ENCODE measurements at places on chromosomes 4 and X.

- DNase-seq: no peak
Observed at GRCh38 chr4:21077967-21078366, 377.7 kb downstream of the PACRGL start.

DNA sequence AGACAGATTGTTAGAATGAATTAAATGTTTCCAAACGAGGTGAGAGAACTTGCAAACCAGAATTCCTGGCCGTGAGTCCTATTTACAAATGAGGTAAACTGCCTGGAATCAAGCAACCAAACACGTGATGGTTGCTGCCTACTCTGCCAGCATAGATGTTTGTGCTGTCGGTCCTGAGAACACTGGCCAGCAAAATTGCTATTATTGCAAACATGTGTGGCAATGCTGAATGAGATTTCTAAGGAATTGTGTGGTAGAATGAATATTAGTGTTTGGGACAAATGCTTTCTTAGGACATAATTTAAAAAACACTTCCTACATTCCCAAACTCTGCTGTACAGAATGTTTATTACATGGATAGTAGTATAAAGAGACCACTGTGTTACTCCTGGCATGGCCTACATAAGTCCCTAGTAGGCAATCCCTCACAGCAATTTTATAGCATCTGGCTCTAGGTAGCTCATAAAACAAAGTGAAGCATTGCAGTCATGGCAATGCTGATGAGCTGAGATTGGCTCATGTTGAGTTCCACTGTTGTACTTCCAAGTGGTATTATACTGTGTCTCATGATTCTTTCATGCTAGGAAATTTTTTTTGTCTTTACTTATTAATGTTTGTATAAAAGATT is 605.2 kb upstream of the EPHA5 start:
- DNase-seq: no peak

DNA sequence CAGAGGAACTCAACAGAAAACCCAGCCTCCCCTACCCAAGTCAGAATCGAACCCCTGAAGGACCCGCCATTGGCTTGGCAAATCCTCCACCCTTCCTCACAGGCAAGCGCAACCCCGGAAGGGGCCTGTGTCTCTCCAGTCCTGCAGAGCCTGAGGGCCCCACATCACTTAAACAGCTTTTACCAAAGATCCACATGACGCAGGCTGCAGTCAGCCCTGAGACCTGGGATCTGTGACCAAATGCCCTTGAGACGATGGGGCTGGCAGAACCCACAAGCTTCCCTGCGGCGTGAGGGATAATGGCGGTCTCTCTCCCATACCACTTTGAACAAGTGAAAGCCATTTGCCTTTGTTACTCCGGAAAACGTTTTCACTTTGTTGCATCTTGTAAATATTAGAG is 54.9 kb downstream of the ACOX3 start:
- no peak for DNase-seq

- no peak for DNase-seq
Observed at GRCh38 chr4:82798168-82799005, at the start of gene SCD5. Gene SCD5, minus strand, starts transcription at chr4:82798796. Its CDS starts 259 bp downstream, at chr4:82798537.

DNA sequence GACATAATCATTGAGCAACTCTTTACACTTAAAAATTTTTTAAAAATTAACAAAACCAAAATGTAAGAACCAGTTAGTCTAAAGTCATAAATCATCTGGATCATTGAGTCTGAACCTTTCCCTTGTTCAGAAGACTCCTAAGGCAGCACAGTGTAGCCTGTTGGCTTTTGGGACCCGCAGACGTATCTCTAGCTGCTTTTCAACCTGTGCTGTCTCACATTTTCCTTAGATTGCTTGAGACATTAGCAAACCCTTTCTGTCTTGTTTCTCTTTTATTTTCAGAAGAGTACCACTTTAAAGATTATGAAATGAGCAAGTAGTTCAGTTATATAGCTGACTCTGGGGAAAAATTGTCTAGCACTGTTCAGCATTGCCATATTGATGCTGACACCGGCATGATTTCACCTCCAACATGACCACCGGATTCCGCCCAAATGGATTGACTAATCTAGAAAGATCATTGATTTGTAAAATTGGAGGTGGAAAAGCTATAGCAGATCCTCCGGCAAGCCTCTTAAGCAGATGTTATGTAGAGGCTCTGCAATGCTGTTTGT is 8.9 kb downstream of the TCEANC start:
- no peak for DNase-seq

GRCh38 chrX:25009407-25009806 is 6.4 kb downstream of the ARX start:
- DNase-seq: no peak

GRCh38 chrX:123959281-123960063 is 2.0 kb upstream of the STAG2 start:
- DNase-seq: no peak

GRCh38 chrX:100687546-100687945 is 43.5 kb downstream of the SRPX2 start:
- DNase-seq: no peak

- DNase-seq: peak; percentile 82
Observed at GRCh38 chrX:138925330-138925729, 213.8 kb upstream of the FGF13 start.

- no peak for DNase-seq
Observed at GRCh38 chr4:6346373-6347110, 76.9 kb downstream of the WFS1 start.

DNA sequence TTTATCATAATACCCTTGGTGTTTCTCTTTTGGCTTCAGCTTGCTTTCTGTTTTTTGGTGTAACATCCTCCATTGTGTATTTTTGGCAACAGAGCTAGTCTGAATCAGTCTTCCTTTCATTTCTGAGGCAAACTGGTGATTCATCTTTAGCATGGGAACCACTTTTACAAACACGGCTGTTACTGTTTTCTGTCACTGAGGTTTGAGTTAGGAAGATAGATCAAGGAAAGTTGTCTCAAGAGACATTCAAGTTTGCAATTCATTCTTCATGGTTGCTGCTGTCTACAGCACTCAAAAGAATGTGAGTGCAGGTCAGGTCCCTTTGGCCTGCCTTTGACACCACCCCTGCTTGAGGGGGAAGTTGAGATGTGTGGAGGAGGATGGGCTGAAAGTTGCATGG is 36.3 kb downstream of the IL21 start:
- DNase-seq: peak; percentile 84

- no peak for DNase-seq
Observed at GRCh38 chrX:134000260-134001245, 15.2 kb upstream of the GPC3 start.

GRCh38 chr4:52231526-52231925 is 180.4 kb downstream of the SPATA18 start:
- DNase-seq: no peak

DNA sequence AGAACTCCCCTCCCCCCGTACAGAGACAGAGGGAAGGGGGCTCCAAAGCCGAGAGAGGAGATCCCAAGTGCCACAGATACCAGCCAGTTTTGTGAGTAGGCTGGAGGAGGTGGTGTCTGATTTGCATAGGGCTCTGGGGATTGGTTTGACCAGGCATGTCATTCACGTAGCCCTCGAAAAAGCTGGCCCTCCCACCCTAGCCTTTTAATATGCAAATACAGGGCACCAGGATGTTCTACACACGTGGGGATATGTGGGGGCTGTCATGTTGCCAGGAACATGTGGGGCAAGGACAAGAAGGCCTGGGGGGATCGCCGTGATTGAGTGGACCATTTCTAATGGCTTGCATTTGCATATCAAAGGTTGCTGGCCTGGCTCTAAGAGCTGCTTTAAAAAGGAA is 272.9 kb downstream of the PPP1R2C start:
- no peak for DNase-seq

DNA sequence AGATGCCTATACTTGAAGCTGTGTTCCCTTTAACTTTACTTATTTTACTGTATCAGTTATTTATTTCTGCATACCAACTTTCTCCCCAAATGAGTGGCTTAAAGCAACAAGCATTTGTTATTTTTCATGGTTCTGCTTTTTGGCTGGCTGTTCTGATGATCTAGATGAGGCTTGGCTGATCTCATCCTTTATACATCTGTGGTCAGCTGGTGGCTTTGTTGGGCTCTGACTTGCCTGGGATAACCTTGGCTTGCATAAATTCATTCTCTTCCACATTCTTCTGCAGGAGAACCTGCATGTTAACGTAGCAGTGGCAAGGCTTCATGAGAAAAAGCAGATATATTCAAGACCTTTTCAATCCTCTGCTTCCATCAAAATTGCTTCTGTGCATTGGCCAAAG is 1317.6 kb downstream of the ADGRL3 start:
- no peak for DNase-seq

- DNase-seq: no peak
Observed at GRCh38 chr4:1111259-1111809, 2.0 kb downstream of the RNF212 start.

- no peak for DNase-seq
Observed at GRCh38 chr4:121535351-121535750, 154.5 kb upstream of the QRFPR start.

DNA sequence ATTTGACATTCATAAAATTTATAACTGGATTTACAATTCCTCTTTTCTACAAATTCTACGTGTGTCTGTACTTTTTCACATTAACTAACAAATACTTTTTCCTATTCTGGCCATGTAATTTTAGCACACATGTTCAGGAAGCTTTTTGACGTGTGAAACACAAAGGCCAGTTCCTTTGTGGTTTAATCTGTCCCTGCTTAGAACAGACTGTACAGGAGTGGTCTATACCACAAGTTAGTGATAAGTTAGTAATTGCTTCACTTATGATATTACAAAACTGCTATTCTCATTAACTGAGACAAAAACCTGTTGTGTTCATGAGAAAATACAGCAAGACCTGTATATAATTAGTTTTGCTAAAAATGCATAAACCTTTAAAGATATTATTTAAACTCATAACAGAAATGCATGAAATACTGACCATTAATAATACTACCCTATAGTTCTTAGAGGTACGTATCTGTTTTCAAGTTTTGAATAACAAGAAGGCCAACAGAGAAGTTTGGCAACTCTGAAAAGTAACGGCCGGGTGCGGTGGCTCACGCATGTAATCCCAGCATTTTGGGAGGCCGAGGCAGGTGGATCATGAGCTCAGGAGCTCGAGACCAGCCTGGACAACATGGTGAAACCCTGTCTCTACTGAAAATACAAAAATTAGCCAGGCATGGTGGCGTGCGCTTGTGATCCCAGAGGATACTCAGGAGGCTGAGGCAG is 13.7 kb upstream of the AREG start:
- no peak for DNase-seq

DNA sequence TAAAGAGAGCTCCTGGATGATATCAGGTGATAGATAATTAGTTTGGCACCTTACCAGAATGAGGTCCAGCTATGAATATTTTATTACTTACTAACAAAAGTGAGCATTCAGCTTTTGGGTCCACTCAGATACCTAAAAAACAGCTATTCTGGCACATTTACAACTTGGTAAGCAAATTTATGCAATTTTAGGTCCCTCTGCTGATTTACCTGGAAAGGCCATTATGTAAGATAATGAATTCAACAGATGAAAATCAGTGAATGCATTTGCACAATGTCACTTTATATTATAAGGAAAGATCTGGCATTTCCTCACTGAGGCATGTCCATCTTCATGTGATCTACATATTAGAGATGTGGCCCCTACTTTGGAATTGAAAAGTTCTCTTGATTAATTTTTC is 517.0 kb downstream of the SPRY1 start:
- no peak for DNase-seq

DNA sequence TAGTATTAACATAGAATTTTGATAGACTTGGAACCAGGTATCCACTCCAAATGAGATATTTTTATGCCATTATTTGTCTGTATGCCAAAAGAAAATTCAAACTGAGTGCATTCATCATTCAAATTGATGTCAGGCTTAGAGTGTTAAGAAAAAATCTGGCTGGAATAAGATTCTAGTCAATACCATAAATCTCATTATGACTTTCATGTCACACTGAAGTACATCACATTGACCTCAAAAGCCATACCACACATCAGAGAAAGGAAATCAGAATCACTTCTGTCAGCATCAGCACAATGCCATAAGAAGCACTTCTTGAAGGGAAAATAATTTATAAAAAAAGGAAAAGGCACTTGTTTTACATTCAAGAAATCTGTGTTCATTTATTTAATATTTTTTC is 119.0 kb upstream of the BMP3 start:
- DNase-seq: no peak

DNA sequence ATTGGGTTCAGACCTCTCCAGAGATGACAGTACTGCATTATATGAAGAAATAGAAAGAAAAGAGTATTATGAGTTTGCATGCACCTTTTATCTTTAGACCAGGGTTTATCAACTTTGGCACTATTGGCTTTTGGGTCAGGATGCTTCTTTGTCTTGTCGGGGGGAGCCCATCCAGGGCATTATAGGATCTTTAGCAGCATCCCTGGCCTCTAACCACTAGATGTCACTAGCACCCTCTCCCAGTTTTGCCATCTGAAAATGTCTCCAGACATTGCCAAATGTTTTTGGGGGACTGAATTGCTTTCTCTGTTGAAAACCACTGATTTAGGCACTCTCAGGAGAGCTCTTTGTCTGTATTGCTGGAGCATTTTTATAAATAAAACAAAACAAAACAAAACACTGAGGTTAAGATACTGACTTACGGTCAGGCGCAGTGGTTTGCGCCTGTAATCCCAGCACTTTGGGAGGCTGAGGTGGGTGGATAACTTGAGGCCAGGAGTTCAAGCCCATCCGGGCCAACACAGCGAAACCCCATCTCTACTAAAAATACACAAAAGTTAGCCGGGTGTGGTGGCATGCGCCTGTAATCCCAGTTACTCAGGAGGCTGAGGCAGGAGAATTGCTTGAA is 23.6 kb downstream of the CA5B start:
- DNase-seq: no peak

DNA sequence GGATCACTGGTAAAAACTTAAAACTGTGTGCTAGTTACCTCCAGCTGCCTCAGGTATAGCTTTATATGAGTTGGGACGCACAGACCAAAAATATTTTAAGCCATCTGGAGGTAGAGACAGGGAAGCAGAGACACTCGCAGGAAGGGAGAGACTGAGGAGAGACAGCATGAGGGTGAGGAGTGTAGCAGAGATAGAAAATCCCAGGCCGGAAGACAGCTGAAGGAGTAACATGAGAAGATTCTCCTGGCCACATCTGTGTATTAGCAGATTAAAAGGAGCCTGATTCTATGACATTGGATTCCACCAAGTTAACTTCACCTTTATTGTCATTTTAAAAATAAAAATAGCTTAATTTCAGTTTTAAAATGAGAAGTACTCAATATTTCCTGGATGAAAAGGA is 84.3 kb downstream of the PDLIM5 start:
- DNase-seq: no peak

DNA sequence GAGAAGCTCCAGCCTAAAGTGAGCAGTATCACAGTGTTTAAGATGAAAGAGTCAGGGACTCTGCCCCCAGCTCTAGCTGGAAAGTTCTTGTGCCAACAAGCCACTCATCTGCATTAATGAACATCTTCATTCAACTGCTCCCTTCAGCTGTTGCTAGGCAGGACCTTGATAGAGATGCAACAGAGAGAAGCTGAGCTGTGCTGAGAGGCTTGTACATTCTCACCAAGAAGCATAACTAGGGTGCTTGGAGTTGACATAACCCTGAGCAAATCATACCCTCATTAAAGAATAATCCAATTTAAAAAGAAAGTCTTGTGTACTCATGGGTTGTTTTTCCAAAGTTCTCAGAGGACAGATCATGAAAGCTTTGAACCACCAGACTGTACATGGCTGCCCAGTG is 63.2 kb downstream of the ATXN3L start:
- no peak for DNase-seq
